Vein endothelial cell (primary cell): ENCODE measurements at places on chromosomes 4 and X. TPM values are rescaled to one million over a fixed set of nuclear protein-coding genes. Genes with fewer than 3 reads are reported as not detected.

UNC5C gene
- 0.29 and 1.3 TPM in 2 replicates for total RNA-seq

HAND2 gene
- 0.19 TPM in 1 of 2 replicates, not detected in the other for total RNA-seq

ZNF732 gene
- 0.65 and 1.7 TPM in 2 replicates for total RNA-seq

MAGEA1 gene
- total RNA-seq, result not detected in 2 replicates

SULT1E1 gene
- 6.7 and 23.8 TPM in 2 replicates for total RNA-seq

SSX7 gene
- total RNA-seq, result not detected in 2 replicates

GAGE12E gene
- not detected in 2 replicates for total RNA-seq

BCORL1 gene
- 3.2 and 3.3 TPM in 2 replicates for total RNA-seq

ZNF711 gene
- 3.7 and 3.9 TPM in 2 replicates for total RNA-seq

NDP gene
- 0.33 and 0.48 TPM in 2 replicates for total RNA-seq

XAGE2 gene
- not detected in 2 replicates for total RNA-seq

BMX gene
- total RNA-seq, result 119 and 162 TPM in 2 replicates

NXF2 gene
- total RNA-seq, result not detected in 2 replicates

GAB1 gene
- total RNA-seq, result 39.2 and 57.4 TPM in 2 replicates

NAP1L5 gene
- 3.2 and 3.3 TPM in 2 replicates for total RNA-seq

FAM9B gene
- not detected in 2 replicates for total RNA-seq

FRMPD4 gene
- total RNA-seq, result under 0.01 TPM in 1 of 2 replicates, not detected in the other

TKTL1 gene
- total RNA-seq, result 0.10 TPM in 1 of 2 replicates, not detected in the other

PDLIM3 gene
- 18.2 and 42.5 TPM in 2 replicates for total RNA-seq

USP17L21 gene
- total RNA-seq, result not detected in 2 replicates

H2BW2 gene
- total RNA-seq, result not detected in 2 replicates

EIF4E gene
- 108 and 169 TPM in 2 replicates for total RNA-seq

CXXC4 gene
- total RNA-seq, result under 0.01 TPM in 1 of 2 replicates, not detected in the other

HTRA3 gene
- 4.6 and 13.7 TPM in 2 replicates for total RNA-seq
